RPMI7951 (cell line): ENCODE measurements at places on chromosomes 5 and 9. TPM values are rescaled to one million over a fixed set of nuclear protein-coding genes. Genes with fewer than 3 reads are reported as not detected.

The PCA3 gene
- not detected in 2 replicates for total RNA-seq

The SLCO4C1 gene
- under 0.01 TPM in 2 replicates for total RNA-seq

The QRFP gene
- total RNA-seq: not detected in 2 replicates

The LVRN gene
- 0.20 and 0.60 TPM in 2 replicates for total RNA-seq

The TOR2A gene
- 4.8 and 6.6 TPM in 2 replicates for total RNA-seq

The RXRA gene
- total RNA-seq: 3.5 and 5.1 TPM in 2 replicates

The FBP2 gene
- total RNA-seq: not detected in 2 replicates

The MEF2C gene
- total RNA-seq: 20.8 and 32.1 TPM in 2 replicates

The PCAT7 gene
- total RNA-seq: 0.29 and 0.36 TPM in 2 replicates

The PMPCA gene
- 23.6 and 29.9 TPM in 2 replicates for total RNA-seq

The PLEKHG4B gene
- 2.3 TPM in 2 replicates for total RNA-seq
